ENCODE measurements at places on chromosomes 6 and 20. TPM values are rescaled to one million over a fixed set of nuclear protein-coding genes. Genes with fewer than 3 reads are reported as not detected.

RBBP8NL gene
- not detected for total RNA-seq

ZBTB24 gene
- total RNA-seq, result 20.0 TPM

GRCh38 chr6:73024598-73024997 is 200.7 kb downstream of the KHDC1L start:
- DNase-seq, result no peak

DNA sequence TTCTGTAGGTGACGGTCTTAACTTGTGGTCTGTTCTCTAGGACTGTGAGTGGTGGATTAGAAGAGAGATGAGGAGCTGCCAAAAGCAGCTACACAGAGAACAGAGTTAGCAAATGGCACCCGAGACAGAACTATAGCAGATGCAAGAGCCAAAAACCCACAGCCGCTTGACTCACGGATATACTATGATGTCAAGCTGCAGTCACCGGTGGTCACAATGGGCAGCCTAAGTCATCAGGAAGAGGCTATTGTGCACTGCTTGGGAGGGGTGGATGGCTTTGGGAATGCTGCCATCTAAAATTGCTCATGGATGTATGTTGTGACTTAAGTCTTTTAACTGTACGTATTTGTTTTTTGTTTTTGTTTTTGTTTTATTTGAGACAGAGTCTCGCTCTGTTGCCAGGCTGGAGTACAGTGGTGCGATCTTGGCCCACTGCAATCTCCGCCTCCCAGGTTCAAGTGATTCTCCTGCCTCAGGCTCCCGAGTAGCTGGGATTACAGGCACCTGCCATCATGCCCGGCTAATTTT is at the start of gene GTSF1L:
Gene GTSF1L, minus strand, starts transcription at position 192 of the 528 bp plus-strand sequence. CDS start 308 bp downstream, outside the sequence.
- DNase-seq, result no peak

DNA sequence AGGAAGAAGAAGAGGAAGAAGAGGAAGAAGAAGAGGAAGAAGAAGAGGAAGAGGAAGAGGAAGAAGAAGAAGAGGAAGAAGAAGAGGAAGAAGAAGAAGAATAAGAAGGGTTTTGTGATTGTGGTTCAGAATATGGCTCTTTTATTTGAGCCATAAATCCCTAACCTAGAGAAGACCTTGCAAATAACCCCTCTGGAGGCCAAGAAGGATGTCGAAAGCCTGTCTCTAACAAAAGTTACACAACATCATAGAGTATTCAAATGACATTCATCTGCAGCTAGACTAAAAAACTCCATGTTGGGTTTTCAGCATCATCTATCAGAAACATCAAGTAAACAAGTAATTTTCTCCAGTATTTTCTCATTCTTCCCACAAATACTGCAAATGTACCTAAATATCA is 100.9 kb downstream of the RNASET2 start:
- no peak for DNase-seq

- DNase-seq, result no peak
These were observed 474.0 kb downstream of the TFAP2B start for GRCh38 chr6:51292659-51293058.

DNA sequence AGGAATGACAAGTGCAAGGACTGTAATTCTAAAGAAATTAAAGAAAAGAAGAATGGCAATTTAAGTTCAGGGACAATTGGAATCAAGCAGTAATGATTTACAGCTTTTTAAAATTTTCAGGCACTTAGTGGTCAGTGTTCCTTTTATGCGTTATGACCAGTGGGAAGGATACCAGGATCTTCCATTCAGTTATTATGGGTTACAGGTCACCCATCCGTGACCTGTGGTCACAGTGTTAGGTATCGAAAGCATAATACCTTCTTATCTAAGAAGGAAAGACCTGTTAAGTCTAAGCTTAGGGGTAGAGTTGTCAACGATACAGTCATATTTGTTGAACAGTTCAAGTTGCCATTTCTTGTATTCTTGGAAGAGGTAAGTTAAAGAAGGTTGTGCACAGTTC is 253.8 kb downstream of the LAMA2 start:
- DNase-seq, result no peak

GRCh38 chr6:156727715-156728385 is 49.3 kb upstream of the ARID1B start:
- DNase-seq, result no peak

DNA sequence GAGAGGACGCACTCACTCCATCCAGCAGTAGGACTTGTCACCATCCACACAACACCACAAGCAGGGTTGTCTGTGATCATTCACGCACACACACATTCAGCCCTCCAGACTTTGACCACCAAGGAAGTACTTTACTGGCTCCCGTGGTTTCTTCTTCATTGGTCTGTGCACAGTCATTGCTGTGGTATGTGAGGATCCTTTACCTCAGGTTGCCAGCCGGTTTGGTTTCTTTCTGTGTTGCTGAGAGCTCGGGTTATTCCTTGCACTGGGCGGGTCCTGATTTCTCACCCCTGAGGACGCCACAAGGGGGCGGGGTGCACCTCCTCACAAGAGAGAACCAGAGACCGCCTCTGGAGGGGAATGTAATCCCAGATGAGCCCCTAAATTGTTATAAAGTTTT is 11.2 kb downstream of the SLC35A1 start:
- peak; percentile 39 for DNase-seq

- DNase-seq, result no peak
These were observed 133.4 kb downstream of the RFPL4B start for GRCh38 chr6:112480553-112480952.

DNA sequence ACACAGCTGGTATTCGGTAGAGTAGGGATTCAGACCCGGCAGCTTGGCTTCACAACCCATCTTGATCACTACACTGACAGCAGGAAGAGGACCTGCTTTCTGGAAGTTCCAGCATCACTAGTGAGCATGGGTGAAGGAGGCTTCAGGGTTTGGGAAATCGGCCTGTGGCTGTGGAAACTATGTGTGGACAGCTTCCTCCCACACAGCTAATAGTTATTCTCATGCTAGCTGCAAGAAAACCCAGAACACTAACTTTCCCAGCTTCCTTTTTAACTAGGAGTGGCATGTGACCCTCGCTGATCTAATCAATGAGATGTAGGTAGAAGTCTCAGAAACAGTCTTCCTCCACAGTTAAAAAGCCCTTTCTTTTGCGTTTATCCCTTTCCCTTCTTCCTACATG is 36.3 kb upstream of the SIRPA start:
- no peak for DNase-seq

GRCh38 chr20:10946124-10946880 is 272.5 kb upstream of the JAG1 start:
- DNase-seq, result no peak

DNA sequence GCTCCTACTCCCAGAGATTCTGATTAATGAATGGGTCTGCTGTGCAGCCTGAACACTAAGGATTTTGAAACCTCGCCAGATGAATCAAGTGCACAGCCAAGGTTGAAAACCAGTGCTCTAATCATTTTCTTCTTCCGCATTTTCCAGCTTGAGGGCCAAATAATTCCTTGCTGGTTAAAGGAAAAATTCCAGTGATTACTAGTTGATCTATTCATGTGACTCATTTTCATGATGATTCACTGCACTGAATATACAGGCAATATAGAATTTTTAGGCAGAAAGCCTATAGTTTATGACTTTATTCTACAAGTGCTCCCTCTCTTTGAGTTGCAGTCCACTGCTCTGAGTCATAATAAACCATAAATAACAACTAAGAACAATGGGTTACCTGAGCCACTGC is 80.6 kb upstream of the PROKR2 start:
- no peak for DNase-seq

GRCh38 chr20:56506103-56506502 is 18.4 kb upstream of the FAM209A start:
- no peak for DNase-seq

GRCh38 chr6:168858926-168859325 is 394.7 kb downstream of the THBS2 start:
- DNase-seq, result no peak

All from activated naive CD8-positive, alpha-beta T cell treated with anti-CD3 and anti-CD28 coated beads, Interleukin-2, amount 10 ng/mL, durations not matched to agents 7 days and 5 days (primary cell).